ENCODE measurements at places on chromosomes 3 and 15.

GRCh38 chr15:89630974-89631901, 24.0 kb downstream of the KIF7 start:
- no peak for DNase-seq

- DNase-seq, result no peak
These were observed 63.2 kb downstream of the DGKG start for GRCh38 chr3:186298876-186299275.

DNA sequence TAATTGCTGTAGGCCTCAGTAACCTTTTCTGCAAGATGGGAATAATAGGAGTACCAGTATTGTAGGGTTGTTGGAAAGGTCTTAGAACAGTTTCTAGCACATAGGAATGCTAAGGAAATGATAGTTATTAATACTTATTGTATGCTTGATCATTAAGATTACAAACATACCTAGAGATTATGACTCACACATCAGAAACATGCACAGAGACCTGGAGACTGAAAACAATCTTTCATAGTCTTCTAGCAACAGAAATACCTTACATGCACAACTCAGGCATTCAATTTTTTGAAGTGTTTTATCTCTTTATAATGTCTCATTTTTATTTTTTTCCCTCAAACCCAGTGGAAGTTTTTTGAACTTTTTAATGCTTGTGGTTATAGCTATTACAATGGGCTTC, 104.4 kb upstream of the ZBTB20 start:
- no peak for DNase-seq

DNA sequence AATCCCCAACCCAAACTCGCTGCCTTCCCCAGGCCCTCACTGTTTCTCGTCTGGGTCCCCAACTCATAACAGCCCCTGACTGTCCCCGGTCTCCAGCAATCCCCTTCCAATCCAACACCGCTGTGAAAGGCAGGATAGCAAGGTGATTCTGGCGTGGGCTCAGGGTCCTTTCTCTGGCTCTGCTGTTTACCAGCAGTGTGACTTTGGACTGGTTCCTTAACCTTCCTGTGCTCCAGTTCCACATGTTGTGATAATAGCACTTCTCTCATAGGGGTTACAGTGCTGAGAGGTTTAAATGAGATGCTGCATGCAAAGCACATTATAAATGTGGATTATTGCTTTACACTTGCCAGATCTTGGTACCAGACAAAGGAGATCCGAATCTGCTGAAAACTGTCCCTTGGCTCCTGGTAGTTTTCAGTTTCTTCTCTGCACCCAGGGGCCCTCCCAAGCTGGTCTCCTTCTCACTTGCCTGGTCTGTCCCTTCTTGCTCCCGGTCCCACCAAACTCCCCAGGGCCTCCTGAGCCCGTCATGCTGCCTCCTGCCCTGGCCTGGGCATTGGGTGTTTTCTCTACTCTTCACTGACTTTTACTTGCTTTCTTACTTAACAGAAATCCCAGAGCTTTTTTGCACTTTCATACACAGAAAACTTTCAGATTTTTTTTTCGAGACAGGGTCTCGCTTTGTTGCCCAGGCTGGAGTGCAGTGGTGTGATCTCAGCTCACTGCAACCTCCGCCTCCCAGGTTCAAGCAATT, 26.8 kb upstream of the CYP11A1 start:
- no peak for DNase-seq

GRCh38 chr3:24043168-24043567, 98.1 kb downstream of the NR1D2 start:
- no peak for DNase-seq

- no peak for DNase-seq
These were observed 485.9 kb downstream of the SQOR start for GRCh38 chr15:46120713-46121112.

- DNase-seq, result no peak
These were observed 174.2 kb upstream of the ATP11B start for GRCh38 chr3:182618981-182619591.

- DNase-seq, result no peak
These were observed 31.5 kb downstream of the ABHD2 start for GRCh38 chr15:89119489-89120478.

- no peak for DNase-seq
These were observed 63.0 kb upstream of the SMAD3 start for GRCh38 chr15:67002368-67002767.

DNA sequence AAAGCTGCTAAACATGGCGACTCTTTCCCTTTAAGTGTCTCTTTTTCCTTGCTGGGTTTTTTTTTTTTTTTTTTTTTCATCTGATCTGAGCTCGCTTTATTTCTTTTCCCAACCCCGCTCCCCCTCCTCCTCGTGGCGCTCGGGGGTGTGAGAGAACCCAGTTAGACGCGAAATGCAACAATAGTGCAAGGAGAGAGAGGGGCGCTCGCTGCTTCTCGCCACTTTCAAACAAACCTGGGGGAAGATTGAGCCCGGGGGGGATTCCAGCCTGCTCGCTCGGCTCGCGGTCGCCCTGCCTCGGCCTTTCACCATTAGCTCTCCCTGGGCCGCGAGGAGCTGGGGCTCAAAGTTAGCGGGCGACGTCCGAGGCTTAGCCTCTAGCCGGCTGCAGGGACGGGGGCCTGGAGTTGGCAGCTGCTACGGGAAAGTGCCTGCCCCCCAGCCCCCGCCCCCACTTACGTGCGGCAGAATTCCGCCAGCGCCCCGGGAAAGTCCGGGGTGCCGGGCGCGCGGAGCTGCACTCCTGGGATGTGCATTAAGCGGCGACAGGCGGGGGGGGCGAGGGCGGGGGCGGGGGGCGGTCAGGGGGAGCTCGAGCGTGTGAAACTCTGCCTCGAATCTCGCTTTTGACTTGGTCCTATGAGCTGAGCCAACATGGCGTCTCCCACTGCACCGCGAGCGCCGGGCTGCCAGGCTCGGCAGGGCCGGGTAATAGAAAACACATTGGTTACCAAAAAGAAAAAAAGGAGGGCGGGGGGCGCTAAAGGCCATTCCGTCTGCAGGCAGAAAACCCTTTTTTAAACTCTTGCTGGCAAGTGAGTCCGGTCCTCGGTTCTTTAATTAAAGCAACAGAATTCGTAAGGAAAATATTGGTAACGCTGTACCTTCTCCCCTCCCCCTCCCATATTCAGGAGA, 10.4 kb downstream of the NR2F2 start:
- DNase-seq, result no peak

- no peak for DNase-seq
These were observed 493.6 kb upstream of the AGTR1 start for GRCh38 chr3:148204131-148204530.

DNA sequence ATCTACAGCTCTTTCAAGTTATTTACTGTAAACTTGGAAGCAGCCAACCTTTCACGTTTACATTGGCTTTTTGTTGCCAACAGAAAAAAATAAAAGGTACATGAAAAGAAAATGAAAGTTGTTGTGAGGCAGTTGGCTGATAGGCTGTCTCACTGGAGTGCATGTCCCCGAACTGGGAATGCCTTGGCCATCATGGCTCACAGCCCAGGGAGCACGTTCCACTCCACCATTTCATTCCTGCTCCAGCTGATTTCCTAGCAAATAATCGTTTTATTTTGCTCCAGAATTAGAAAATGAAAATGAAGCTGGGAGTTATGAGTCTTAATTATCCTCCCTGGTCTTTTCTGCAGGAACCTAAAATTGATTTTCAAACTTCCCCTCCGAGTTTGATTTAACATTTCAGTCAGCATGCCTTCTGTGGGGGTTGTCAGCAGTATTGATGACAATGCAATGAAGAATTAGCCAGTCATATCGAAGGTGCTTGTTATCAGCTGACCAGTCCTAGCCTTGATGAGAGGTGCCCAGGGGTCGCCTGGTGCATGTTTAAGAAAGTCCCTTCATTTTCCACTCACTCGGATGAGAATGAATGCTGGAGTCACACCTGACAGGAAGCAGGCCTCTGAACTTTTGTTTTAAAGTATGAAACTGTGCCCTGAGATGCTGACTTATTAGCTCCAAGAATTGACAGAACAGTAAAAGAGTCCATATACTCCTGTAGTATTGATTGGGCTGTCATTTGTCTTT, 293.7 kb upstream of the TRIM42 start:
- no peak for DNase-seq

DNA sequence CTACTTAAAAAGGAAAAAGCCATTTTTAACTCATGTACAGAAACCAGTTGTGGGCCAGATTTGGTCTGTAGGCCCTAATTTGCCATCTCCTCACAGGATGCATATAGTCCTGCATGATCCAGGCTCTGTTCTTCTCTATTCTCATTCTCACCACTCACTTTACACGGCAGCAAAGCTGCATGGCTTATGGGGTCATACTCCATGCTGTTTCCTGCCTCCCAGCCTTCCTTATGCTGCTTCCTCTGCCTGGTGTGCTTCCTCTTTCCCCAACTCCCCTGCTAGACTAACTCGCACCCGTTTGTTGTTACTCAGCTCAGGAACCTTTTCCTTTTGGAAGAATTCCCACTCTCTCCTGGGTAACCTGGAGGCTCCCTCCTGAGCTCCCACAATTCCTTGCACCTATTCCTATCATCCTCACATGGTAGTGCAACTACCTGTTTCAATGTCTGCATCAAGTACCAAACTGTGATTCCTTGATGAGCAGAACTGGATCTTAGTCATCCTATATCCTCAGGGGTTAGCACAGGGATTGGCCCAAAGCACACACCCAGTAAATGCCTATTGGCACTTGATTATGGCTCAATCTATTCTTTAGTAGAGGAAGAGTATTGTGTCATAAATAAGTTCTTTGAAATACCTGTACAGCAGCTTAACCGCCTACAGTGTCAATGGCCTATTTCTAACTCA, 172.1 kb upstream of the MITF start:
- DNase-seq, result no peak

Measured in activated CD4-positive, alpha-beta T cell treated with anti-CD3 and anti-CD28 coated beads, Interleukin-2, amount 50 U/mL, for 24 hours (primary cell).